ENCODE measurements at places on chromosomes 1 and 21.

- DNase-seq, result no peak
Measured at GRCh38 chr1:147472489-147472888, 68.8 kb upstream of the BCL9 start.

DNA sequence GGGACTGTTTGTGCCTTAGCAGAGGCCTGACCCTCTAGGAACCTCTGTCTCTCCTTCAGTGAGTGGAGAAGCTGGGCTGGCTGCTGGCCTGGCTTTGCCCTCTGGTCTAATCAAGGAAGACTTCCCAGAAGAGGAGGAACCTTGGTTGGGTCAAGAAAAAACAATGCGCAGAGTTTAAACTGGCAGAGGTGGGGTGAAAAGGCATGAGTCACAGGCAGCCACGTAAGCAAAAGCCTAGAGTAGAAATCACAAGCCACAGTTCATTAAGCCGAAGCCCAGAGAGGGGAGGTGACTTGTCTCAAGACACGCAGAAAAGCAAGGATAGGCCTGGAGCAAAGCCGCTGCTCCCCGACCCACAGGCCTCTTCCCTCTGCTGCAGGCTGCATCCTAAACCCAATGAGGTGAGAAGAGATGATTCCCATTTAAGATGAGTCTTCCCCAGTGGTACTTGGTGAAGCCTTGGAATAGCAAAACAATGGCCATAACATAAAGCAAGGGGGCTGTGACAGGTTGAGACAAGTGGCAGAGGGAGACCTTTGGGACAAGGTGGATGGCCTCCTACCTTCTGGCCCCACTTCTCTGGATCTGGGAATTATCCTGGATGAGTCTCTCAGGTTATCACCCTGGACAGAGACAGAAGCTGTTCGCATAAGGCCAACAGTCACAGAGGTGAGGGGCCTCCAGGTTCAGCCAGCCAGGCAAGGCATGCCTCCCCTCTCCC is 7.7 kb downstream of the PDZK1IP1 start:
- no peak for DNase-seq

DNA sequence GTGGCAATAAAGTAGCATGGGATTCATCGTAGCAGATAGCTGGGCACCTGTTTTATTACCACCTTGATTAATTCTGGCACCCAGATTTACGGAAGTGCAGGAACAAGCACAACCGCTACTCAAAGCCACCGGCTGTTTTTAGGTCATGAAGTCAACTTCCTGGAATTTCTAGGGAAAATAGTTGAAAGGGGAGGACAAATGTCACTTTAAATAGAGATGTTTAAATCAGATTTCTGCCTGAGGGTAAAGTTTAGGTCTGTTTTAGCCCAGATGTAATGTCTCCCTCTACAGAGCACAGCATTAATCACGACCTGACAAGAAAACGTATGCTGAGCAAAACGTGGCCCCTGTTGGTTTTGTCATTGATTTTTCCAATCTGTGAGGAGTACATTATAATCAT is 8.0 kb downstream of the ADGRL2 start:
- no peak for DNase-seq

- no peak for DNase-seq
Measured at GRCh38 chr1:38027201-38028104, 14.9 kb downstream of the UTP11 start.

DNA sequence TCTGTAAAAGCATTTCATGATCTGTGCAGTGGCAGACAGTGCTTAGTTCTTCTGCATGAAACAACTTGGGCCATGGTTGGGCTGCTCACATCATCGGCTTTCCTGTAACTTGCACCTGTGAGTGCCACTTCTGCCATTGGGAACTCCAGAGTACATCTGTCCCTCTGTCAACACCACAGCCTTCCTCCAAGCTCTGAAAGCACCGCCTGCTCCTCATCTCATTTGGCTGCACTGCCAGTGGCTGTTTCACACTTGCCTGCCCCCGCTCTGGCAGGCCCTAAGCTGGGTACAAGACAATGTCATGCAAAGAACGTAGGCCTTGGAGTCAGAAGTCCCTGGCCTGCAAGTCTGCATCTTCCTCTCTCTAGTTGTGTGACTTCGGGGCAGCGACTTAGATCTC is 46.4 kb downstream of the DDX20 start:
- no peak for DNase-seq

DNA sequence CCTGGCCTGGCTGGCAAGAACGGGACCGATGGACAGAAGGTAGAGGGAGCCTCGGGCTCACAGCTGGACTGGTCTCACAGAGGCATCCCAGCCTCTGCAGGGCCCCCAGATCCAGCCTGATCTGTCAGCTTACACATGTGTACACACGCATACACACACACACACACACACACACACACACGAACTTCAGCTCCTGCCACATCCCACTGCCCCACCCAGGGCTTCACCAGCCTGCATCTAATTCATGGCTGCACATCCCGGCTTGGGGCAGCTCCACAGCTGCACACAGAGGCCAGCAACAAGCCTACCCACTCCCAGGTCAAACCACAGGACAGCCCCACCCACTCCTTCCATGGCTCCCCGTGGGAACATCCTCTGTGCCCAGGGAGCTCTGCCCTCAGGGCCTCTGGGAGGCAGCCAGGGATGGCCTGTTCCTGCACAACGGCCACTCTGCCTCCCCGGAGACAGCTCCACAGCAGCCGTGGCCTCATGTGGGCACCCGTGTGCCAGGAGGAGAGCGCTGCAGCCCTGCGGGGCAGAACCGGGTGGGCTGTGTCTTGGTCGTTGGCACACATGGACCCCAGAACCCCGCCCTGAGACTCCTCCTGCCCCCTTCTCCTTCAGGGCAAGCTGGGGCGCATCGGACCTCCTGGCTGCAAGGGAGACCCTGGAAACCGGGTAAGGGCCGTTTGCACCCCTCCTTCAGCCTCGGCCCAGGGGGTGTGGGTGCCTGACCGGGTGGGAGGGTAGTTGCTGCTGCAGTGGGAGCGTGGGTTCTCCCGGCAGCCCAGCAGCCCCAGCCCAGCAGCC is 19.1 kb downstream of the COL6A2 start:
- no peak for DNase-seq

GRCh38 chr1:69765951-69766350 is 198.2 kb downstream of the LRRC7 start:
- no peak for DNase-seq

DNA sequence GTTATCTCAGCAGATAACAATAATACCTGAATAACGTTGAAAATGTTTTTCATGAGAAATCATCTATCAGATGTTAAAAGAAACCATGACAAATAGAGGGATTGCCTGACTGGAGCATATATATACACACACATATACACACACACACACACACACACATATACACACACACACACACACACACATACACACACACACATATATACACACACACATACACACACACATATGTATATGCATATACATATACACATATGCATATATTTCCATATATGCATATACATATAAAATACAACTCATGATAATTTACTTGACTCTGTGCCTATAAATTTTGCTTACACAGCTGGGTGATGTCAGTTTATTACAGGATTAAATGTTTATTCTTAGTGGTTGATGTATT is 847.3 kb upstream of the ADAMTS5 start:
- DNase-seq, result no peak

GRCh38 chr1:59071289-59071688 is 225.6 kb upstream of the FGGY start:
- DNase-seq, result no peak

GRCh38 chr1:10635085-10635896 is 160.5 kb downstream of the PEX14 start:
- DNase-seq, result no peak

- DNase-seq, result no peak
Measured at GRCh38 chr1:101247404-101248287, 10.8 kb downstream of the S1PR1 start.
